ENCODE measurements at places on chromosomes 6 and 20.

- DNase-seq, result peak; percentile 58
Observed at GRCh38 chr20:53579581-53580375, 13.9 kb downstream of the ZNF217 start.

DNA sequence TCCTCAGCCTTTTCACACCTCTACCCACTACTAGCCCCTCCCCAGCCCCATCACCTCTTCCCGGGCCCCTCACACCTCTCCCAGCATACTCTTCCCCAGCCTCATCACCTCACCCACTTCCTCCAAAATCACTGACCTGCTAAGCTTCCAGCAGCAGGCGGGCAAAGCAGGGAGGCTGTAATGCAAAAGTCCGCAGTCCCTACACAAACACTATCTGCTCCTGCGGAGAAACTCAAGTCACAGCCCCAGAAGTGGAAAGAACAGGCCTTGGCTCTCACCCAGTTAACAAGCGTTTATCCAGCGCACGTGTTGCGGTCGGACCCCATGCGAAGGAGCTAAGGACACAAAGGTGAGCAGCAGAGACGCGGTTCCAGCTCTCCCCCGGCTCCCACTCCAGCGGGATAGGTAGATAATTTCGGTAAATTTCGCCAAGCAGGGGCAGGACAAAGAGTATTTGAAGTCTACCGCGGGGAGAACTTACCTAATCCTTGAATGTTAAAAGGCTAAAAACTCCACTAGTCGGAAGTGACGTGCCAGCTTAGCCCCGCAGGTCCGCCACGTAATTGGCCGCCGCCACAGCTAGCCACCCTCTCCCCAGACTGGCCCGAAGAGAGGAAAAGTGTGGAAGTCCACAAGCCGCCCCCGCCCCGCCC, 728 bp upstream of the TRIM39 start:
- DNase-seq, result no peak

DNA sequence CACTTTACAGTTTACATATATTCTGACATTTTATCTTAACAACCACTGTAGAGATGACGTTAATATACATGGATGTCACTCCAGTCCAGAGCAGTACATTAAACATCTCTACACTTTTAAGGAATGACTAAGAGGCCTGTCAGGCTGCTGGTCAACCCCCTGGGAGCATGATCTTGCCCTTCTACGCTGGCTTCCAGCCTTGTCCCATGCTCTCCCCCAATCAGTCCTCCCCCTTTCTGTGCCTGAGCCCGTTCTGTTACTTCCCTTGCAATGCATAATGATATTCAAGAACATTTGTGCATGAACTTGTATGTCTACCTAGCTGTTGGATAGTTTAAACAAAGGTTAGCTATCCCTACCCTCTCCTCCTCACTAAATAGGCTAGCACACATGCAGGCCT, 40.5 kb upstream of the PLCB4 start:
- no peak for DNase-seq

DNA sequence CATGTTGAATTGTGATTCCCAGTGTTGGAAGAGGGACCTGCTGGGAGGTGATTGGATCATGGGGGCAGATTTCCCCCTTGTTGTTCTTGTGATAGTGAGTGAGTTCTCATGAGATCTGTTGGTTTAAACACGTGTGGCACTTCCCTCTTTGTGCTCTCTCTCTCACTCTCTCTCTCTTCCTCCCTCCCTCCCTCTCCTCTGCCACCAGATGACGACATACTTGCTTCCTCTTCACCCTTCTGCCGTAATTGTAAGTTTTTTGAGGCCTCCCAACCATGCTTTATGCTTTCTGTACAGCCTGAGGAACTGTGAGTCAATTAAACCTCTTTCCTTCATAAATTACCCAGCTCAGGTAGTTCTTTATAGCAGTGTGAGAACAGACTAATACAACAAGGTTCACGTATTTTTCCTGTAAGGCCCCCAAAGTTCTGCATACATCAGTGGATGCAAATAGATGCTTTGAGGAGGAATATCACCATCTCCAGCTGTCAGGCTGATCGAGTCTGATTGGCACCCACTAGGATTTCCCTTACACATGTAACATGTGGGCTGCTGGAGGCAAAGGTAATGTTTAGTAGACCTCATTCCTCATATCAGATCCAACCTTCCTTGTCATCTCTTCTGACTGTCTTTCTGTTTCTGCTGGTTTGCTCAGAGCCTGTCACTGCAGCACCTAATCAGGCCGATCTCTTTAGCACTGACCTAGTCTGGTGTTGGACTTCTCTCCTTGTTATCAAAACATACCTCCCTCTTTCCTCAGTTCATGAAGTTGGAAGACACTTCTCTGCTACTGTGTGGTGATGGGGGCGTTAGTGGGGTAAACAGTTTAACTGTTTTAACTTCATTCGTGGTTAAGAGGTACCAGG, 54.3 kb upstream of the BACH2 start:
- DNase-seq, result no peak

GRCh38 chr20:44745598-44746366, at the start of gene KCNK15:
TSS of gene KCNK15 (plus strand) at chr20:44745865. CDS start at chr20:44745911, 46 bp downstream.
- no peak for DNase-seq

- DNase-seq, result no peak
Observed at GRCh38 chr6:112349636-112349934, 2.5 kb downstream of the RFPL4B start.

DNA sequence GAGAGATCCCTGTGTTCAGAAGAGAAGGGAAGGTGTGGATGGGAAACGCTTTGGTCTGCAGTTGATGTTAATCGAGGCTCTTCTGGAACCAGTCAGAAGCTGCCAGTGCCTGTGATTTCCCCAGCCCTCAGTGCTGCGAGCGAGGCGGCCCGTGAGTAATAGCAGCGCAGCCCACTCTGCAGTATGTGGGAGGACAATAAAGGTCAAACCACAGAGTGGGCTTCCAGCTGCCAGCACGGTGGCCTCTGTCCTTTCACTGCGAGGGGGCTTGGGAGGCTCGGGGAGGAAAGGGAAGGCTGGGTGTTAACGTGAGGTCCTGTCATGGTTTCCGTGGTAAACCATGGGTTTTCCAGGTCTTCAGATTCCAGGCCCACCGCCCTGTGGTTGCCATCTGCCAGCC, 32.3 kb upstream of the TAGAP start:
- no peak for DNase-seq

DNA sequence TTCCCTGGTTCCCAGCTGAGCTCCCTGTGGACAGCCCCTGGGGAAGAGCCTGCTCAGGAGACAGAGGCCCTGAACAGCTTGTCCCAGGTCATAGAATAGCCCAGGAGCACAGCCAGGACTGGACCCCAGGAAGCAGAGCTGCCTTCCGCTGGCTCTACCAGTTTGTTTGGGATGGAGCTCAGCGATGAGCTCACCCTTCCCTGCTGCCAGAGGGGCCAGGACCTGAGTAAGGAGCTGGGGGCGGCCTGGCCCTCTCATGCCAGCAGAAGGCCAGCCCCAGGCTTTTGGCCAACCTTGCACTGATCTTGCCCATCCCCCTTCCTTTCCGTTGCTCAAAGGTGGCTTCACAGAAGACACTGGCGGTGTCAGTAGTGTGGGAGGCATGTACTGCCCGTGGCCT, 17.5 kb downstream of the MMP24OS start:
- no peak for DNase-seq

DNA sequence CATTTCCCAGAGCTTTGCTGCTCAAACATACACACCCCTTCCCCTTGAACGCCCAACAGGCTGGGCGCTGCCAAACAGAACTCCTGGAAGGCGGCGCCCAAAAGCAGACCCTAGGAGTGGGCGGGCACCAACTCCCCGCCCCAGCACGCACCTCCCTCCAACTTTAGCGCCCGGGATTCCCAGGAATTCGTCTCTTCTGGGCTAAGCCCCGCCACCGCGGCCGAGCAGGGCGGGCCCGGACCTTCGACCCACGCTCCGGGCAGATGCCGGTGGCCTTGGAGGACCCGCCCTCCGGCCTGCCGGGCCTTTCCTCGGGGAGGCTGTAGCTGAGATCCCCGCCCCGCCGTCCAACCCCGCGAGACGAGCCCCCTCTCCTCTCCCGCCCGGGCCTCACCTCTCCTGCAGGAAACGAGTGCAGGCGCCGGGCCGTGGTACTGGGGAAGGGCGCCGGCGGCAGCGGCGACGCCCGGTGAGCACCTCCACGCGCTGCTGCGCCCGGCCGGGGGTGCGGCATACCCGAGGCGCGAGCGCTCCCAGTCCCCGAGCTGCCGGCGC, 659 bp downstream of the MCUR1 start:
- peak; percentile 71 for DNase-seq

DNA sequence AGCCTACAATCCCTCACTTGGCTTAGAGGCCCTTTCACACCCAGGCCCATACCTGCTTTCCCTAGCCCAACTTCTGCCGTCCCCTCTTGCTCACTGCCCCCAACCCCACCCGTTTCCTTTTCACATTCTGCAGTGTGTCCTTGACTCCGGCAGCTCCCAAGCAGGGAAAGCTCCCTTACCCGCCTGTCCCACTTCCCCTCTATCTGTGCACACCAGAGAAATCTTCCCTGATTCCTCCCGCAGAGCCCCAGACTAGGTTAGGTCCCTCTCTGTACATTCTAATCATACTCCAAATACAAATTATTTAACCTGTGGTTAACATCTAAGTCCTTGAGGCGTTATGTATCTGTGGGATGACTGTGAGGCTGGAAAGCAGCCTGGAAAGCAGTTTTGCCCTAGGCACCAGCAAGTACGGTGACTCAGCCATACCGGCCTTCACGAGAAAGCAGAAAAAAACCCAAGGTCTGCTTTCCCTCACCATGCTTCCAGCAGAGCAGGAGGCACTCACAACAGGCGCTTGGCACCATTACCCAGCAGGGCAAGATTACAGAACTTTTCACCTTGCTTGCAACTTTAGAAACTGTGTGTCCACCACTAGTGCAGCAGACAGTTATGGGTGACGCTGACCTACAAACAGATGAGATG, 22.3 kb downstream of the ELOVL5 start:
- peak; percentile 98 for DNase-seq

DNA sequence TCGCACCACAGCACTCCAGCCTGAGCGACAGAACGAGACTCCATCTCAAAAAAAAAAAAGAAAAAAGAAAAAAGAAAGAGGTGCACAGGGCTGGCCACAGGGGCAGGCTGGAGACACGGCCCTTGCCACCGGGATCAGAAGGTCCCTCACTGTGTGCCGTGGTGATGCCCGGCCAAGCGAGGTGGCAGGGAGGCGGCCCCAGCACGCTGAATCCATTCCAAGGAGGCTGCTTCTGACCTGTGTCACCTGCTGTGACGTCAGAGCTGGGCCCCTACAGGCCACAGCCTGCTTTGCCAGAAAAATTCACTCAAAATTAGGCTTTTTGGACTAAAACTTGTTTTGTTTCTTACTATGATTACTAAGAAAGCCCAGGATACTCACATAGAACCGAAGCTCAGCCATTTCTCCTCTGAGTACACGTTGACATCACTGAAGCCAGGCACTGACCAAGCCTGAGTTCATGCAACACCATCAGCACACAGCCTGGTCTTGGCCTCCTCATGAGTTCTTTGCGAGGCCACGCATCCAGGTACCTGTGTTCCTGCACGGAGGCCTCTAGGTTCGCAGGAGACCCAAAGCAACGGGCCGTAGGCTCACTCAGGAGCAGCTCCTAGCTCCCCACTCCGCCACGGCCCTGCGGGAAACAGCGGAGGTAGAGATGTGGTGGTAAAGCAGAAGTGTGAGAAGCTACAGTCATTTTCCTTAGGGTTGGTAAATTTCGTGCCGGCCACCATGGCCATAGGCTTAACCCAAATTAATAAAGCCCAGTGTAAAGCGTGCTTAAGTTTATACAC, 67.8 kb downstream of the THBS2 start:
- DNase-seq, result no peak

GRCh38 chr20:8296536-8296935, 164.5 kb downstream of the PLCB1 start:
- no peak for DNase-seq

DNA sequence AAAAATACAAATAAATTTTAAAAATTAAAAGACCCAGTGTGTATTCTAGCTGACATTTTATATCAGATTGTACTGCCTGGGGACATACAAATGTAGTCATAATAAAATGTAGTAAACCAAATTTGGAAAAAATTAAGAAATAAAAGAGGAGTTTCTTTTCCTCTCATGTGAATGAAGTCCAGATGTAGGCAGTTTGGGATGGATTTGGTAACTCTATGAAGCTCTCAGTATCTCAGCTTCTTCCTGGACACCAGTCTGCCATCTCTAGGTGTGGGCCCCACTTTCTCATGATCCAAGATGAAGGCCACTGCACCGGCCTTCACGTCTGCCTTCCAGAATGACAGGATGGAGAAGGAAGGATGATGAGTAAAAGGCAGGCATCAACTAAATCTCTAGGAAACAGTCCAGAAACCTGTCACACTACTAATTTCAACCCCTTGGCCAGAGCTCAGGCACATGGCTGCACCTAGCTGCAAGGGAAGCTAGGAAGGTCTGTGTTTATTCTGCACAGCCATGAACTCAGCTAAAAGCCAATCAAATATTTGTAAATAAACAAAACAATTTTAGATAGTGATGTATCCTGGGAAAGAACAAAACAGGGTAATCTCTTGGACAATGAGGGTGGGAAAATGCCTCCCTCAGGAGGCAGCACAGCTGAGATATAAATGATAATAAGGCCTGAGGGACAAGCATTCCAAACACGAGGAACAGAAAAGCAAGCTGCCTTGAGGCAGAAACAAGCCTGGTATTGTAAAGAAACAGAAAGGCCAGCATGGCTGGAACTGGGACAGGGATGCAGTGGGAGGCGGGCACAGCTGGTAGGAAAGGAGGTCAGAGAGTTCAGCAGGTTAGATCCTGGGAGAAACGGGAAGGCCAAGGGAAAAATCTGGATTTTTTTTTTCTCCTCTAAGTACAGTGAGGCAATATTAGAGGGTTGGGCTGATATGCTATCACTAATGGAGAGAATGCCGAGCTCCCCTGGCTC, 88.5 kb upstream of the PTPN1 start:
- no peak for DNase-seq

DNA sequence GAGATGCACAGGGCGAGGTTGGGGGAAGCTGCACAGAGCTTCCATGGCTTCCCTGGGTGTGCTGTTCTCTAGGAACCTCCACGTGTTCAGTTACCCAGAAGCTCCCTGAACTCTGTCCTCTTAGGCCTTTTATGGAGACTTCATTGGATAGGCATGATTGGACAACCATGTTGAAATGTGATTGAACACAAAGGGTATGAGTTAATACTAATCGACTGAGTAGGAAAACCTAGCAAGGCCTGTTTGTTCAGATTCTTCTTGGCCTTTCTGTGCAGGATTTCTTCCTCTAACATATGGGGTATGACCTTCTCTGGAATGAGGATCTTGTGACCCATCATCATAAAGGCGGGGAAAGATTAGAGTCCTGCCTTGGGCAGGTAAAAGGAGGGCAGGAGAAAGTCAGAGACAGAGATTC, 70.7 kb upstream of the SMIM29 start:
- no peak for DNase-seq

DNA sequence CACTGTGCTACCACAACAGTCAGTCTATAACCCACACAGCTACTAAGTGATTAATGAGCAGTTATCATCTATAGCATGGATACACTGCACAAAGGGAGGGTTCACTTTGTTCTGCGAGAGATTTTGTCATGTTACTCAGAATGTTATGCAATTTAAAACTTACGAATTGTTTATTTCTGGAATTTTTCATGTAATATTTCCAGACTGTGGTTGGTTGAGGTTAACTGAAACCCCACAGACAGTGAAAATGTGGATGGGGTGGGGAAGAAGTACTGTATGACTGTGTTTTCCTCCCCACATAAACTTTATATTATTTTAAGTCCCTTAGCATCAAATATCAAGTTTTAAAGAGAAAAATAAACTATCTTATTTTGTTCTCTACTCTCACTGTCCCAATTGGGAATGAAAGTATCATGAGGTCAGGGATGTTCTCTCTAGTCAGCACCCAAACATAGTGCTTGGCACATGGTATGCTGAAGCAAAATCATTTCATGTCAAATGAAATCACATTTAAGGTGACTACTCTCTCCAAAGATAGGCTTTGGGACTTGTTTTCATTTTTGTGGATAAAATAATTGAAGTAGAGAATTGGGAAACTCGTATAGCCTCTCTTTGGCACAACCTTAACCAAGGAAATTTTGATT, 25.4 kb downstream of the DOP1A start:
- no peak for DNase-seq

All from astrocyte of the spinal cord (primary cell).